Transverse colon (tissue), 4 donors: ENCODE measurements at places on chromosomes 16 and 17. TPM values are rescaled to one million over a fixed set of nuclear protein-coding genes. Genes with fewer than 3 reads are reported as not detected.

- no peak overlapping the region for H3K4me3 ChIP-seq
- H3K36me3 ChIP-seq: no peaks in the 10 kb centered on the region
- H3K27ac ChIP-seq: no peak overlapping the region
- no peaks in the 10 kb centered on the region for H3K27me3 ChIP-seq
- no peak for DNase-seq
Observed at GRCh38 chr17:38322897-38323296, 20.9 kb downstream of the GPR179 start.

GRCh38 chr16:86249631-86250030 lies 260.7 kb upstream of the FOXF1 start:
- no peaks in the 10 kb centered on the region for H3K27me3 ChIP-seq
- H3K4me1 ChIP-seq: no peaks in the 10 kb centered on the region
- no peak for DNase-seq
- H3K4me3 ChIP-seq: no peak overlapping the region
- no peaks in the 10 kb centered on the region for H3K36me3 ChIP-seq

DNA sequence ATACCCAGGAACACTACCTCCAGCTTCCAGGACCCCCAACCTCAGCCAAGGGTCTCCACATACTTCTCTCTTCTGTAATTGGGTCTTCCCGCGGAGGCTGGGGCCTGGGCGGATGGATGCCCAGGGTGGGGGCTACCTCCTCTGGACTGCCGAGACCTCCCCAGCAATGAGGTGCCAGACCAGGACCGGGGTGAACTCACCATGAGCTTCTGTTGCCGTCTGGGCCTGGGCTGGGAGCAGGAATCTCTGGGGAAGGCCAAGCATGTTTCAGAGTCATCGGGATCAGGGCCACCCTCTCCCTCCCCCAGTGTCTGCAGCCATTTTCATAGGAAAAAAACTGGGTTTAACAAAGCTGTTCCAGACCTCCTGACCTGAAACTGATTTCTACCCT lies 10.3 kb upstream of the BAHCC1 start:
- H3K27me3 ChIP-seq: no peaks in the 10 kb centered on the region
- DNase-seq: no peak
- no peaks in the 10 kb centered on the region for H3K36me3 ChIP-seq

GRCh38 chr17:2338315-2338657 lies 985 bp downstream of the SGSM2 start:
- H3K4me3 ChIP-seq: peak overlapping the region; percentile 75
- H3K4me1 ChIP-seq: peaks cover 19% of the 10 kb centered on the region
- peak overlapping the region; percentile 94 for H3K27ac ChIP-seq
- H3K27me3 ChIP-seq: no peaks in the 10 kb centered on the region
- H3K36me3 ChIP-seq: no peaks in the 10 kb centered on the region

DNA sequence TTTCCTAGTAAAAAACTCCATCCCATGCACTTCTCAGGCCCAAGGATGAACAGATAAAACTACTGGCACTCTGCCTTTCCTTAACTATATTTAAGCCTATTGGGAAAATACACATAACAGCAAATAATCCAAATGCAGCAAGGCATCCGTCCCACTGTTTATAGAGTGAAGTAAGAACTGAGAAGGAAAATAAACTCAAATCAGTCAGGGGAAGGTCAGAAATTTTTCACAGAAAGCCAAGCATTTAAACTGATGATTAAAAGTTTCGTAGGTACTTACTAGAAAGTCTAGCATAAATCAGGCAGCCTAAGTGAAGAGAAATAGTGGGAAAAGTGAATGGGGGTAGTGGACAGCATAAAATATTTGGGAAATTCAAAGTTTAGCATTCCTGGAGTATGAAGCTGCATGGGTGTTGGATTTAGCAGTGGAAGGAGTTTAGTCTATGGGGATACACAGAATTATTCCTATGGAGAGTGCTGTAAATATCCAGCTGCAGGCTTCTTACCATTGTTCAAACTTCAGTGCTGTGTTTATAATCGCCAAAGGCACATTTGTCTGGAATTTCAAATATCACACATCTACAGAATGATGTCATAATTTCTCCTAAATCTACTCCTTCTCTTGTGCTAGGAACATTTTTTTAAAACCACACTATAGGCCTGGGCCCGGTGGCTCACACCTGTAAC lies 1131.0 kb upstream of the GOT2 start:
- no peak for DNase-seq
- H3K4me3 ChIP-seq: no peak overlapping the region
- no peaks in the 10 kb centered on the region for H3K36me3 ChIP-seq
- H3K4me1 ChIP-seq: no peaks in the 10 kb centered on the region
- H3K27me3 ChIP-seq: no peaks in the 10 kb centered on the region
- no peak overlapping the region for H3K27ac ChIP-seq

DNA sequence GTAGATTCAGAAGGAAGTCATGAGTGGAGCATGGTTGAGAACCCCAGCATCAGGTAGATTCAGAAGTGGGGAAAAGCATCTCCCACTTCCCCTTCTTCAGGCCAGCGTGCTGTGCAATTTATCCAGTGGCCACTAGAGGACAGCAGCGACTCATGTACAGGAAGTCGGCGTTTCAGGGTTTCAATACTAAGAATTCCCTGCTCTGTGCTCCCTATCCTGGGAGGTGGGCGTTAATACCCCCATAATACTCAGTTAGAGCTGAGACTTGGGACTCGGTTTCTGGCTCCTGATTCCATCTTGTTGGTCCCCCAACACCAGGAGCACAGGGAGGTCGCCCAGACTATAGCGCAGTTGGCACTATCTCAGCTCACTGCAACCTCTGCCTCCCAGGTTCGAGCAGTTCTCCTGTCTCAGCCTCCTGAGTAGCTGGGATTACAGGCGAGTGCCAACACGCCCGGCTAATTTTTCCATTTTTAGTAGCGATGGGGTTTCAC lies 75.3 kb upstream of the AMZ2 start:
- H3K27me3 ChIP-seq: no peaks in the 10 kb centered on the region
- peak; percentile 81 for DNase-seq
- no peaks in the 10 kb centered on the region for H3K4me1 ChIP-seq
- H3K36me3 ChIP-seq: no peaks in the 10 kb centered on the region

GRCh38 chr17:2042390-2042847 lies 597 bp downstream of the OVCA2 start:
- no peaks in the 10 kb centered on the region for H3K27me3 ChIP-seq
- peak overlapping the region; percentile 94 for H3K27ac ChIP-seq
- H3K4me3 ChIP-seq: peak overlapping the region; percentile 71
- H3K36me3 ChIP-seq: no peaks in the 10 kb centered on the region
- peaks cover 20% of the 10 kb centered on the region for H3K4me1 ChIP-seq

Gene KRT24
- 13.5 TPM for total RNA-seq

Gene CD300A
- 5.1 TPM for total RNA-seq

Gene TBC1D3B
- 12.1 TPM for total RNA-seq

Gene AMZ2
- total RNA-seq: 32.8 TPM

Gene USP10
- 56.8 TPM for total RNA-seq

Gene TP53TG3C
- not detected for total RNA-seq

Gene TNK1
- total RNA-seq: 61.7 TPM
